Endothelial cell (in vitro differentiated cells): ENCODE measurements at places on chromosomes 6 and 20.

GRCh38 chr6:9851541-9852380, 563.1 kb downstream of the TFAP2A start:
- no peak for DNase-seq

DNA sequence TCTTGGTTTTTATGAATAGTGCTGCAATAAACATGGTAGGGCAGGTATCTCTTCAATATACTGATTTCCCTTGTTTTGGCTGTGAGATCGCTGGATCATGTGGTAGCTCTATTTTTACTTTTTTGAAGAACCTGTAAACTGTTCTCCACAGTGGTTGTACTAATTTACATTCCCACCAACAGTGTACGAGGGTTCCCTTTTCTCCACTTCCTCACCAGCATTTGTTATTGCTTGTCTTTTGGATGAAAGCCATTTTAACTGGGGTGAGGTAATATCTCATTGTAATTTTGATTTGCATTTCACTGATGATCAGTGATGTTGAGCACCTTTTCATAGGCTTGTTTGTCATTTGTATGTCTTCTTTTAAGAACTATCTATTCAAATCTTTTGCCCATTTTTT, 8.0 kb upstream of the ARG1 start:
- DNase-seq: no peak

DNA sequence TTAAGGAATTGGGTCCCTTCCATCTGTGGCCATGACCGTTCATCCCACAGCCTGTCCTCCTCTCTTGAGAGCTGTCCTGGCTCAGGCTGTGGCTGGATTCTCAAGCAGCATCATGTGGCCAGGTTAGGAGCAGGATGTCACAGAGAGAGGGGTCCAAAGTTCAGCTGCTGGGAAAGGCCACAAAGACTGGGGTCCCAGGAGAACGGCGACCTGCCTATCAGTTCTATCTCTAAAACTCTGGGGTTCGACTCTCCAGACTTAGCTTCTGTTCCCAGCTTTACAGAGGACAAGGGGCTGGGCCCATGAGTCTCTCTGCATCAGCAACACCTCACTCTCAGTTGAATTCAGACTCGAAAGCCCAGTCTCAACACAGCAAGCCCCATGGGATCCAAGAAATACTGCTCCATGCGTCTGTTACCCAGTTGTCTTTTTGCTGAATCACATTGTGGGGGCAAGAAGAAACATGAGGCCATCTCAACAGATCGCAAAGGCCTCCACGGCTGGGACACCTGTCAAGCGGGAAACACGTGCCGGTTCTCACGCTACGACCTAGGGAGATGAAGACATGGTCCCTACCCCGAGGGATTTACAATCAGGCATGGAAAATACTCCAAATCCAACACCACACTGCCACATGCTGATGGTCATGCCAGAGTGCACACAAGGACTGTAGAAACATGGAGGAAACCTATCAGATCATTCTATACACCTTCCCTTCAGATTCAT, 95.4 kb downstream of the SLC22A23 start:
- DNase-seq: no peak

GRCh38 chr20:56829788-56830385, 200.8 kb downstream of the TFAP2C start:
- no peak for DNase-seq

DNA sequence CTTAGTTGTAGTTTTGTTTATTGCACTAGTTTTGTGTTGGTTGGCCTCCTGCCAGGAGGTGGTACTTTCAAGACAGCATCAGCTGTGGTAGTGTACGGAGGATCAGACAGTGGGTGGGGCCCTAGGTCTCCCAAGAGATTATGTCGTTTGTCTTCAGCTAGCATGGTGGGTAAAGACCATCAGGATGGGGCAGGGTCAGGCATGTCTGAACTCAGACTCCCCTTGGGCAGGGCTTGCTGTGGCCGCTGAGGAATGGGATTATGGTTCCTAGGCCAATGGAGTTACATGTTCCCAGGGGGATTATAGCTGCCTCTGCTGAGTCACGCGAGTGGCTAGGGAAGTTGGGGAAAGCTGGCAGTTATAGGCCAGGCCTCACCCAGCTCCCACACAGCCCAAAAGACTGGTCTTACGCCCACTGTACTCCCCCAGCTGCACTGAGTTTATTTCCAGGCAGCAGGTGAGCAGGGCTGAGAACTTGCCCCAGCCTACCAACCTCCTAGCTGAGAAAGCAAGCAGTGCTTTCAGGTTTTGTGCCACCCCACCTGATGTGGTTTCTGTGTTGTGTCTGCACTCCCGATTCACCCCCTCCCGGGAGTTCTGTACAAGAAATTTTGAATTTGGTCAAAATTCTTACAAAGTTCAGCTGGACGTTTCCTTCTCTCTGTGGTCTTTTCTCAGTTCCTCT, 24.7 kb downstream of the ZSCAN31 start:
- no peak for DNase-seq

DNA sequence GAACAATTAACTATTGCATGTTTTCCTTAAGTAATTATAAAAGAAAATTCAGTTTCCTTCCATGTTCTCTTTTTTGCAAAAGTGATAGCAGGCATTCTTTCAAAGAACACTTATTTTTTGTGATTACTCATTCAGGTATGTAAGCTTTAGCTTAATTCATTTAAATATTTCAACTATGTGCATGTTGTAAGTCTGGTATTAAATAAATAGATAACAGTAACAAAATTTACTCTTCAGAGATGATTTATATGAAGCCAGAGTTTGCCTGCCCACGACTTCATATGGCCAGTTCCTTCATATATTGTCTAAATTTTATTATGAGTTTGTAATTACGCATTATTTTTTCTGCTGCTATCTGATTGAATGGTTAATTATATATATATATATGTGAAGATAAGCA, 110.9 kb downstream of the ADGRG6 start:
- no peak for DNase-seq

DNA sequence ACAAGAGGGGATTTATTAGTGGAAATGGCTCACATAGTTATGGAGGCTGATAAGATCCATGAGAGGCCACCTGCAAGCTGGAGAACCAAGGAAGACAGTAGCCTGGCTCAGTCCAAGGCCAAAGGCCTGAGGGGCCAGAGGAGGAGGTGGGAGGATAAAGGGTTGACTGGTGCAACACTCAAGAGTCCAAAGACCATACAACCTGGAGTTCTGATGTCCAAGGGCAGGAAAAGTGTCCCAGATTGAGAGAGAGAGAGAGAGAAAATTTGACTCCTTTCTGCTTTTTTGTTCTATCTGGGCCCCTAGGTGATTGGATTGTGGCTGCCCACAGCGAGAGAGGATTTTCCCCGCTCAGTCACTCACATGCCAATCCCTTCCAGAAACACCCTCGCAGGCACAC, 8.0 kb downstream of the HLA-F start:
- DNase-seq: no peak

DNA sequence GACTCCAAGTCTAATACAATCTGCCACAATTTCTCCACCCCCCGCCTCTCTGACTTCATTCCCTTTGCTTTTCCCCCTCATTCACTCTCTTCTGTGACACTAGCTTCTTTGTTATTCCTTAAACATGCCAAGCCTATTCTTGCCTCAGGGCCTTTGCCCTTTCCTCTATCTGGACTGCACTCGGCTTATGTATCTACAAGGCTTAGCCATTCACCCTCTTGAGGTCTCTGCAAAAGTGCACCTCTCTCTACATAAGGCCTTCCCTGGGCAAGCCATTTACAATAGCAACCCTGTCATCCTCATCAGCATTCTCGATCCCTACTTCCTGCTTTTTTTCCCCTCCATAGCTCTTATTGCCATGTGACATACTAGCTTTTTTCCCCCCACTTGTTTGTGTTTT, 168.9 kb downstream of the PDSS2 start:
- no peak for DNase-seq

- DNase-seq: no peak
Observed at GRCh38 chr6:74805916-74806696, 399.7 kb downstream of the COL12A1 start.

DNA sequence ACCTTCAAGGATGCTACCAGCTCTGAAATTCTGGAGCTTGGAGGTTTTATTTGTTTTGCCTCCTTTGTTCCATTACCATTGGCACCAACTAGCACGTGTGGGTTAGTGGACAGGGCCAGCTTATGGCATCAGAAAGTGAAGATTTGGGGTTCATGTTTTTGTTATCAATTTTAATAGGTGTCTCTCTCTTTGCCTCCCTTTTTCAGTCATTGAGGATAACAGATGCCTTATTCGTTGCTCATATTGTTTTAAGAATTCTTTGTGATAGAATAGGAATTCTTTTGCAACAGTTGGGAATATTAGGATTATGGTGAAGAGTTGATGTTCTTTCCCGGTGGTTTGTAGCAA, 22.9 kb downstream of the TMC2 start:
- DNase-seq: no peak

DNA sequence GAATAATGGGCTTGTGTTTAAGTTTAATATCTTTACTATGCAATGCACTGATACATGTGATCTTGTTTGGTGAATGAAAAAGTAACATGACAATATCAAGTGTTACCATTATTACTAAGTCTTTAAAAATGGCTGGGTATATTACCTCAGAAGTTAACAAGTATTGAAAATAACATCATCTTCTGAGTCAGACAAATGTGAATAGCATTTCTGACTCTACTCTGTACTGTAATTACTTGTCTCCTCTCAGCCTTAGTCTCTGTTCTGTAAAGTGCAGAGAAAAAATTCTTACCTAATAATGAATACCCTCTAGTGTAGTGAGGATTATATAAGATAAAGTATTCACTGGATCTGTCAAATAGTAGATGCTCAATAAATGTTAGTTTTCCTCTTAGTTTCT, 47.0 kb upstream of the GCLC start:
- no peak for DNase-seq

GRCh38 chr20:37513779-37514359, 7.2 kb upstream of the NNAT start:
- no peak for DNase-seq

- no peak for DNase-seq
Observed at GRCh38 chr6:3032986-3033385, 33.3 kb downstream of the NQO2 start.

GRCh38 chr20:24770628-24771541, 178.2 kb upstream of the CST7 start:
- no peak for DNase-seq

DNA sequence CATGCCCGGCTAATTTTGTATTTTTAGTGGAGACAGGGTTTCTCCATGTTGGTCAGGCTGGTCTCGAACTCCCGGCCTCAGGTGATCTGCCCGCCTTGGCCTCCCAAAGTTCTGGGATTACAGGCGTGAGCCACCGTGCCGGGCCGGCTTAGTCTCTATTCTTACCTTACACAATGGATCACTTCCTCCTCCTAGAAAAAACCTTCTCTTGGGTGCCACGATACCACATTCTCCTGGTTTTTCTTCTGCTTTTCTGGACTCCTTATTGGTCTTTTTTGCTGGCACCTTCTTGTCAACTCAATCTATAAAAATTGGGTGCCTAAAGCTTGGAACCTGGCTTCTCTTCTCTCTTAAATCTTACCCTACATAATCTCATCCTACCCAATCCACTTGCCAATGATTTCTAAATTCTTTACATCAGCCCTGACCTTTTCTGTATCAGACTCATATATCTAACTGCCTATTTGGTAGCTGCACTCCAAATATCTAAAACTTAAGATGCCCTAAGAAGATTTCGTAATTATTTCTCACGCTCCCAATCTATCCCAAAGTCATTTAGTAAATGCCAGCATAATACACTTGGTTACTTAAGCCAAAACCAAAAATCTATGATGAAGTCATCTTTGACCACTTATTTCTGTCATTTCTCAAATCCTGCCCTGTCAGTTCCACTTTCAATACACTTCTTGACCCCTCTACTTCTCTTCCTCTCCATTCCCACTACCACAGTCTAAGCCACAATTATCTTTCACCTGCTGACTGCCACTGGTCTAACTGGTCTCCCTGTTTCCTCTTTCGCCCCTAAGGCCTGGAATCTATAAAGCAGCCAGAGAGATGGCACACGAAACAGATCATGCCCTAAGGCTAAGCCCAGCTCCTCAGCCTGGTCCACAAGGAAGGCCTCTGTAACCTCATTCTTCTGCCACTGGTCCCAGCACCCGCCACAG, 43.2 kb downstream of the ELMO2 start:
- no peak for DNase-seq

DNA sequence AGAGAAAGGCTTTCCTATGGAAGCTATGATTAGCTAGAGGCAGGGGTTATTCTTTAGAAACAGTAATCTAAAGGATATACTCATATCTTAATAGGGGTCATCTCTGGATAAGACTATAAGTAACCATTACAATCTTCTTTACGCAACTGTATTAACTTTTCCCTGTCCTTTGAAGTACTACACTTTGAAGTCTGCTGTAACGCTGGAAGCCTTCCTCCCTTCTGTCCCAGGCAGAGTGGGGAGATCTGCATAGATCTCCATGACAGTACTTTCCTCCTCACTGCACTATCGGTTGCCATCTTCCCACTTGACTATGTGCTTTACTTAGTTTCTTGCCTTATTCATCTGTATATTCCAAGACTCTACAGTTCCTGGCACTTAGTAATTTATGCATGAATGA, 20.1 kb downstream of the SLC35B3 start:
- DNase-seq: no peak

GRCh38 chr6:121794630-121795029, 359.2 kb downstream of the GJA1 start:
- DNase-seq: no peak

GRCh38 chr6:109194880-109195279, 99.6 kb downstream of the CEP57L1 start:
- no peak for DNase-seq

GRCh38 chr6:89027756-89028155, 52.8 kb upstream of the PNRC1 start:
- DNase-seq: no peak

DNA sequence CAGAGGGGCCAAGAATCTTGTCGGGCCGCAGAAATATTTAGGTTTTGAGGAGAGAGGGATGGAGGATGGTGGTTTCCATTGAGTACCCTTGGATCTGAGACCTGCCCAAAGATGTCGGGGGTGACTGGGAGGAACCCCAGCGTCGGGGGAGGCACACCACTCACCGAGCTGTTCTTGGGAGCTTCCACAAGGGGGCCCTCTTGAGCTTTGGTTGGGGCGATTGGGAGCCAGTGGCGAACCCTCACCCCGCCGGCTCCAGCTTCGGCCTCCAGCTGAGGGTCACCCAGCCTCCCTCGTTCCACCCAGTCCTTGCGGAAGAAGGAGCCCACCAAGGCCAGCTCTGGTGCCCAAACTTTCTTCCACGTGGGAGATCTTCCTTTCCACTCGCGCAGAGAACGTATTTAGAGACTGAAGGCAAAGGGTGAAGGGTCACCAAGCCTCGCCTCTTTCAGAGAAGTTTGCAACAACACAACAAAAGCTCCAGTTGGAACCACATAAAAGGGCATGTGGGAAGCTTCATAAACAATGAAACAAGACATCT, 33.6 kb downstream of the APCDD1L start:
- peak; percentile 86 for DNase-seq

GRCh38 chr6:22021966-22022365, 274.9 kb downstream of the PRL start:
- no peak for DNase-seq

DNA sequence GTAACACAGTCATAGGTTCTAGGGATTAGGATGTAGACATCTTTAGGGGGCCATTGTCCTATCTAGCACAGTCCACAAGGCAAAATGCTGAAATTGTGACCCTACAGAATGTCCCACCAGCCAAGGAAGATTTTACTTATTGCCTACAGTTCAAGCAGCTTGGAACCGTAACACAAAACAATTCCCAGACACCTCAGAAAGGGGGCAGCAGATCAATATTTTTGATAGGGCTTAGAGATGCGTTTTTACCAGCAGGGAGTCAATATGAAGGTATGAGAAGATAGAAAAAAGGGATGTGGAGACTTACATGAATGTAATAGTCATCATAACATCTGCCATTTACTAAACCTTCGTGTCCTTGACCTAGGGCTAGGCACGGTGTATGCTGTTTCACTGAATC, 81.0 kb downstream of the TMEM170B start:
- DNase-seq: peak; percentile 27

- peak; percentile 49 for DNase-seq
Observed at GRCh38 chr20:38113401-38114325, 51.4 kb downstream of the TGM2 start.
